ENCODE measurements at places on chromosomes 1 and 21. TPM values are rescaled to one million over a fixed set of nuclear protein-coding genes. Genes with fewer than 3 reads are reported as not detected.
A peak's percentile ranks its signal among the peaks of the same experiment; 100 is the strongest.

LRP8 gene
- total RNA-seq: 6.0 TPM

DNA sequence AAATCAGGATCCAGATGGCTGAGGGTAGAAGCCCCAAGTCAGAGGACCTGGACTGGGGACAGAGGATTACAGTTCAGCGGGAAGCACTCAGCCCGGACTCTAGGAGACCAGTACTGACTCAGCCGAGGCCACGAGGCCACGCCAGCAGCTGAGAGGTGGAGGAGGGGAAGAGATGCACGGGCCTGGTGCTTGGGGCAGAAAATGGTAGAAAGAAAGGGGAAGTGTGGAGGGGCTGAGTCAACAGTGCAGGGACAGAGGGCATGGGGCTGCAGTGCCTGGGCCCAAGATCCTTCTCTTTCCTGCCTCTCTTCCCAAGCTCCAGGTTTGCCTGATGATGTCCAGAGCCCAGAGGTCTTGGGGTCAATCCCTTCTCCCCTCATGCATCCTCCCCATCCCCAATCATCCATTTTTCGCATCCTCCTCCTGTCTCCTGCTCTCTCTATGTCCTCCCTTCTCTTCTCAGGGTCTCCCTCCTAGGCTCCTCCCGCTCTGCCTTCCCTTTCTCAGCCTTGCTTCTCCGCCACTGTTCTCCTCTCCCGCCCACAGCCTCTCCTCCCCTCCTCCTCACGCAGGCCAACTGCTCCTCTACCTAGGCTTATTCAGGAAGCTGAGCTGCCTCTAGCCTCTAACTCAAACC is 7.7 kb downstream of the ARHGEF2 start:
- peak overlapping the region; percentile 97 for H3K27ac ChIP-seq
- H3K4me3 ChIP-seq: no peak overlapping the region
- H3K36me3 ChIP-seq: peaks cover 48% of the 10 kb centered on the region

IVL gene
- total RNA-seq: not detected

DNA sequence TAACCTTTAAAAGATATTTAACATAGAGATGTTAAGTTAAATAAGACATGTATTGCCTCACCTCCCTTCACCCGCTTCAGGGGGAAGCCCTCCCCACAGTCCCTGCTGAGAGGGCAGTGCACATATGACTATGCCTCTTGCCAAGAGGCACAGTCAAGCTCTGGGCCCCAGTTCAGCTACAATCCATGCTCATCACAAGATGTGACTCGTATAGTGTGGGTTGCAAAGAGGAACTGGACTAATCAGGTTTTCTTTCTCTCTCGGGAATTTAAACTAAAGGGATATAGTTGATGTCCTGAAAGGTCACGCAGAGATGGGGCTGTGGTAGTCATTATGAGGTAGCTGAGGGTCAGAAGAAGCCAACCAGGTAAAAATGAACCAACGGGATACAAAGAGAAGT is 35.6 kb downstream of the LYST start:
- H3K36me3 ChIP-seq: no peaks in the 10 kb centered on the region
- H3K4me1 ChIP-seq: peaks cover 9% of the 10 kb centered on the region
- H3K4me3 ChIP-seq: no peak overlapping the region
- H3K27me3 ChIP-seq: no peaks in the 10 kb centered on the region
- no peak overlapping the region for H3K27ac ChIP-seq

- no peaks in the 10 kb centered on the region for H3K36me3 ChIP-seq
- no peak for DNase-seq
- no peaks in the 10 kb centered on the region for H3K27me3 ChIP-seq
- H3K4me1 ChIP-seq: peaks cover 8% of the 10 kb centered on the region
- no peak overlapping the region for H3K4me3 ChIP-seq
Measured at GRCh38 chr1:81594206-81594605, 206.5 kb upstream of the ADGRL2 start.

DNA sequence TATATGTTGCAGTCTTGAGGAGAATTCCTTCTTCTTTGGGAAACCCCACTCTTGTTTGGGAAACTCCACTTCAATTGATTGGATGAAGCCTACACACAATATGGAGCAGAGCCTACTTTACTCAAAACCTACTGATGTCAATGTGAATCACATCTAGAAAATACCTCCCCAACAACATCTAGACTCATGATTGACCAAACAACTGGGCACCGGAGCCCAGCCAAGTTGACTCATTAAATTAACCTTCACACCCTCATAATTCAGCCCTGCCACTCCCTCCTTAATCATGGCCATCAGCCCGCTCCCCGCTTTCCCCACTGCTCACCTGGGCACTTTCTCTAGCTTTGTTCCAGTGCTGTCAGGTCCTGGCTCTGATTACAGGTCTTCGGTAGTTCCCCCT is 208.1 kb upstream of the MAP1LC3C start:
- H3K27ac ChIP-seq: no peak overlapping the region
- H3K27me3 ChIP-seq: peaks cover 16% of the 10 kb centered on the region

Data from esophagus muscularis mucosa (tissue), 4 donors.